ENCODE measurements at places on chromosomes 11 and 22.

GRCh38 chr11:40642284-40642683 lies 817.2 kb downstream of the LRRC4C start:
- DNase-seq, result no peak

DNA sequence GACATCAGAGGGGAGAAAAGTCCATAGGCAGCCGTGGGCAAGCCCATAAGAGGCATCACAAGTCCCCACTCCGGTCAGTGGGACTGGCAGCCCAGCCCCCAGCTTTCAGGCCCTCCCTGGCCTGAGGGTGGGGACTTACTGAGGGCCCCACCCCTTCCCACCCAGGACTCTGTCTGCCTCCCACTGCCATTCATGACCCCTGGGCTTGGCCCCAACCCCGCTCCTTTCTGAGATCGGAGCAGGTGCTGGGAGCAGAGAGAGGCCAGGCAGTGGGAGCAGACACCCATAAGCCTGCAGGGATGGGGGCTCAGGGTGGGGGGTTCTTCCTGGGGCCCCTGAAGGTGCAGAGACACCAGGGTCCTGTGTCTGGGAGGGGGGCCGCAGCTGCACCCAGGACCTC lies 5.1 kb downstream of the UPK2 start:
- no peak for DNase-seq

DNA sequence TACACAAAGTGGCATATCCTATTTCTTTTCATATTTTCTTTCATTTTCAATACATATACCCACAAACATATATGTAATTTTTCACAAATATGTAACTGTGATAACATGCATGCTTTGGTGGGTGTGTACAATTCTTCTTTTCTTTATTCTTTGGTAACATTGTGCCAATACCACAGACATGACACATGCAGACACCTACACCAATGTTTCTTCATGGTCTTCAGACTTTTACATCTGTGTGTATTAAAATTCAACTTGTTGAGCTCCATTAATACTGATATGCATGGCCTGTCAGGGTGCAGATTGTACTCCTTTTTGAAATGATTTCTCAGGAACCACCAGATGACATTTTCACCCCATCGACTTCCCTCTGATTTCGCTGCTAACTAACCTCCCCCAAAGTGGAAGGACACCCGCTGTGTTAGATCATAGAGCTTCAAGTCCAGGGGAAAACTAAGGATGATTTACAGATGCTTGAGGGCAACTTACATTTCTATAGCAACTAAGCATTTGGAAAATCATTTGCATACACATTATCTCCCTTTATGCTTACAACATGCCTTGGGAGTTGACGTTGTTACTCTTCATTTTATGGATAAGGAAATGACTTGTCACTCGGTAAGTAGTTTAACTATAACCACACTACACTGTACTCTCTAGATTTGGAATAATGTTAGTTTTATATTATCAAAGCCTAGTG lies 10.5 kb upstream of the PANX3 start:
- DNase-seq, result no peak

GRCh38 chr11:8285228-8285627 lies 21.6 kb upstream of the LMO1 start:
- DNase-seq, result no peak

DNA sequence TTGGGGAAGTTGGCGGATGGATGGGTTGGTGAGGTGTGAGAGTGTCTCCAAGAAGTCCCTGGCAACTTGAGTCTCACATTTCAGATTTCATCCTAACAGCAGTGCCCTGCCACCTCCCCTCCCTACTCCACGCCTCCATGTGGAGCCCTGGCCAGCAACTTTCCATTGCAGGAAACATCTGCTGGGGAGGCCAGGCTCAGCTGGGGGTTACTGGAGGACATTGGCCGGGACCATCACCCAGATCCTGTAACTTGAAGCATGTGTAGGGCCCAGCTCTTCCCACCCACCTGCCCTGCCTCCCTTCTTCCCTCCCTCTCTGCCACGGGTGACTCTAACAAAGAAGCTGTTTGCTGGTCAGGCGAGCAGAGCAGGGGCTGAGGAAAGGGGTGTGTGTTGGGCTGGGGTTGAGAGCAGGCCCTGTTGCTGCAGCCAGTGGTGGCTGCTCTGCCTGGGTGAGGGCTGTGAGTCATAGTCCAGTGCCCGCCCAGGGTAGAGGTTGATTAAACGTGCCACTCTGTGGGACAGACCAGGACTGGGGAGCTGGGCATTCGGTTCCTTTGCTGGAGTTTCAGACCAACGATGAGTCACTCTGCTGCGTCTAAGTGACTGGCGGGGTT lies 64.0 kb downstream of the SCN3B start:
- no peak for DNase-seq

- DNase-seq, result no peak
Measured at GRCh38 chr11:62930157-62930556, 9.0 kb upstream of the CHRM1 start.

DNA sequence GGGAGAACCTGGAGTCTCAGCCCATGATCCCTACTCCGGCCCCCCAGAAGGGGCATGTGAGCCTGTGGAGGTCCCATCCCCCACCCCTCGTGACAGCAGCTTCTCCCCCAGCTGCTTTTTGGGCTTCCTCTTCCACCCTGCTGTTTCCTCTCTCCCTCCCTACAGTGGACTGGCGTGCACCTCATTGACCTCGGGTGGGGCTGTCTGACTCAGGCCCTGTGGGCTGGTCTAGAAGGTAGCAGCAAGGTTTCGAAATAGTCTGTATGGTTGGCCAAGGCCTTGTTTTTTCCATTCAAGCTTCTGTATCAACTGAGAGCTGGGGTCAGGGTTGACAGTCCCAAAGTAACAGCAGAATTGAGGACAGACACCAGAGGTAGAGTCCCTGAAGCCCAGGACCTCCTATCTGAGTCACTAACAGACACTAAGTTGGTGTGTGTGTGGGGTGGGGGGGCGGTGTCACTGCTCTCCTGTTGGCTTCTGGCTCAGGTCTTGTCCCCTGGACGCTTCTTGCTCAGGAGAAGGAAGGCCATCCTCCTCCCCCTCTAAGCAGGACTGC lies 7.7 kb downstream of the SLC37A2 start:
- DNase-seq, result no peak

- DNase-seq, result no peak
Measured at GRCh38 chr22:44132724-44133123, 48.0 kb upstream of the PARVG start.

- no peak for DNase-seq
Measured at GRCh38 chr11:57181678-57182305, at the start of gene LRRC55. LRRC55 (plus strand) TSS chr11:57181953; CDS start chr11:57182023, 70 bp downstream.

Data from CD4-positive, alpha-beta T cell treated with Interleukin-6 at 100 ng/mL for 8 hours (primary cell).